ENCODE measurements at places on chromosomes 2 and 18.

- DNase-seq = no peak
Observed at GRCh38 chr2:65678779-65679391, 246.5 kb upstream of the SPRED2 start.

DNA sequence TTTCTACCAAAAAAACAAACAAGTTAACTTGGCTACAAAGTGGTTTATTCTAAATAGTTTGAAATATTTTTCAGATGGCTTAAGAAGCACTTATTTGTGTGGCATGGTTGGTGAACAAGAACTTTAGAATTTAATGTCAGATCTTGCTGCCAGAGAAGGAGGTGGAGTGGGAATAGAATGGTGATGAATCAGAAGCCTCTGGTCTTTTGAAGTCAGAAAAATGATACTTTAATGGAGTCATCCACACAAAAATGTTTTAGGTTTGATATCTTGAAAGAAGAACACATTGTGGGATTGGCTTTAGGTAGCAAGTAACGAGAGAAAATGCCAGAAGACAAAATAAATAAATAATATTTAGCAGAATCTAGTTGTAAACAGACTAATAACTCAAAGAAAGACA is 243.1 kb upstream of the FANCL start:
- DNase-seq = no peak

DNA sequence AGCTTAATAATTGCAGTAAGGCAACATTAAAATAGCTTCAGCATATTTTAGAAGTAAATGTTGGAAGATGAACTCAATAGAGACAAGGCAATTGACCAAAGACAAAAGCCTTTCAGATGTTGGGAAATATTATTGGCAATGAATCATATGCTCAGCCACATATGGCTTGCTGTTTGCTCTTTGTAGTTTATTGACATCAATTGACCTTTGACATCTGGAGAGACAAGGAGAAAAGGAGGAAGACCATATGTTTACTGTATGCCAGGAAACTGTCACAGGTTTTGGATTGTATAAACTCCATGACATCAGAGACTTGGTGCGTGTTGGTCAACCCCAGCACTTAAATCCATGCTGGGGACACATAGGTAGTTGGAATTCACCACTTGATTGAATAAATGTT is 60.6 kb upstream of the SLC16A14 start:
- DNase-seq = no peak

- DNase-seq = no peak
Observed at GRCh38 chr2:197713271-197713670, 8.1 kb downstream of the MARS2 start.

DNA sequence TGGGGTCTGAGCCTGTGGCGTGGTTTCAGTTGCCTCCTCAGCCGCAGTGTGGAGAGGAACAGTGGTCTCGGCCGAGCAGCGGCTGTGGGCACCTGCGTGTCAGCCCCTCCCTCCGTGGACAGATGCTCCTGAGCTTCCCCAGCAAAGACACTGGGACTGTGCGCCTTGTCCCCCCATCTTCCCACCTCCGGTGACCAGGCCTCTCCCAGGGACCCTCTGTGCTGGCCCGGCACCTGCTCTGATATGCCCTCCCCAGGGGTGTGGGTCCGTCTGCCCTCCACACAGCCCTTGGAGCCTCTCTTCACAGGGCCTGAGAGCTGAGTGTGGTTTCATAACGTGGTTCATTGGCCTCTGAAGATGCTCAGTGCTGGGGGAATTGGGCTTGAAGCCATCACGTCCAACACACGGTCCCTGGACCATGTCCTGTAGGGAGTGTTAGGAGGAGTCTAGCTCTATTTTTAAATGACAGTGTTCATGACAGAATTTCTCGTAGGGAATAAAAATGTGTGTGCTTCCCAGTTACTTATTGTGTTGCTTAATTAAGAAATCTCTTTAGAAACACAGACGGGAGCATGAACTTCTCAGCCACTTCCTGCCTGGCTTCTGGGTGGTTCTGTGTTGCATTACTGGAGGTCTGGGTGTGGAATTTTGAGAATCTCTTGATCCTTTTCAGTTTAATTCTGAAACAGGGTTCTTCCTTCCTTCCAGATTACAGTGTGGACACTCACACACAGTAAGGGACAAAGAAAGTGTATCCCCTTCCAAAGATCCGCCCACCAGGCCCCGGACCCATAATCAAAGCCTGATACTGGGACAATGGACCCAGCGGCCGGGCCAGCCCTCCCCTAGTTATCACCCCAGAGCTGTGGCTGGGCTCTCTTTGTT is 110.7 kb downstream of the NFATC1 start:
- no peak for DNase-seq

DNA sequence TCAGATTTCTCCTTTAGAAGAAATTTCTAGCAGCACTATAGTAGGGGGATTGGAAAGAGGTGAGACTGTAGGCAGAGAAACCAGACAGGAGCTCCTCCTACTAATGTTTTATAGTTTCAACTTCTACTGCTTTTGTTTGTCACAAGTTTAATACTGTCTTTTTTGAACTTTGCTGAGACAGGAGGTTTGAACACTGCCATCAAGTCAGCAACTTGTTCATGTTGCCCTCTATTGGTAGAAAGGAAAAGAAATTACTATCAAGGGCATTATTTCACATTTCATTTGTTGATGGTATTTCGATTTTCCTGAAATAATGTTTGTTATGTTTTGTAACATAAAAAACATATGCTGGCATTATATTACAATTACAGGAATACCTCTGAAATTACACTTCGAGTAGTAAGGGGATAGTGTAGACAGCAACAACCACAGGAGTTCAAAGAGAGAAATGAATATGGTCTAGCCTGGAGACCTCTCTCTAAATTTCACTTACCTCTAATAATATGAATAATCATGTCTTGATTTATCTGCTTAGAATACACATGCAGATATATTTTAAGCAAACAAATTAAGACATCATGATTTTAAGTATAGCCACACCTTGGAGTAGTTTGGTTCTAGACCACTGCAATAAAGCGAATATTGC is 12.4 kb upstream of the CCDC88A start:
- DNase-seq = no peak

DNA sequence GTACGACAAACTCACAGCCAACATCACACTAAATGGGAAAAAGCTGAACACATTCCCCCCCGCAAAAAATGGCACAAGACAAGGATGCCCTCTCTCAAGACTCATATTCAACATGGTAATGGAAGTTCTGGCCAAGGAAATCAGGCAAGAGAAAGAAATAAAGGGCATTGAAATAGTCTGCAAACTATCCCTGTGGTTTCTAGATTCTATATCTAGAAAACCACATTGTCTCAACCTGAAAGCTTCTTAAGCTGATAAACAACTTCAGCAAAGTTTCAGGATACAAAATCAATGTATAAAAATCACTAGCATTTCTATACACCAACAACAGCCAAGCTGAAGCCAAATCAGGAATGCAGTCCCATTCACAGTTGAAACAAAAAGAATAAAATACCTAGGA is 294.6 kb upstream of the CYP26B1 start:
- no peak for DNase-seq

DNA sequence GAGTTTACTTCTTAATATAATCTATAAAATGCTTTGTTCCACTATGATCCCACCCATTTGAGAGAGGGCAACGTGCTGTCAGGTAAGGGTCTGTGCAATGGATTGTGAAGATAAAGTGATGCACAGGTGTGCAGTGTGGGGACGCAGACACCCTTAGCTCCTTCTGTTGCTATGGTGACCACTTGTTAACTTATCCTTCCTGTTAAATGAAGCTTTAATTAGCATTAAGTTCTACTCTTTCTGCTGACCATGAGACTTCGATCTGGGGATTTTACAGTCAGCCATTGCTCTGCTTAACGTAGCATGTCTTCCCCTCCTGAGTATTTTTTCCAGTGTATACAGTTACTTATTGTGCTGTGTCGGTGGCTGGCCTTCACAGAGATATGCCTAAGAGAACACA is 23.1 kb upstream of the ALKAL2 start:
- DNase-seq = no peak

- no peak for DNase-seq
Observed at GRCh38 chr18:37390687-37391086, 174.9 kb downstream of the CELF4 start.

DNA sequence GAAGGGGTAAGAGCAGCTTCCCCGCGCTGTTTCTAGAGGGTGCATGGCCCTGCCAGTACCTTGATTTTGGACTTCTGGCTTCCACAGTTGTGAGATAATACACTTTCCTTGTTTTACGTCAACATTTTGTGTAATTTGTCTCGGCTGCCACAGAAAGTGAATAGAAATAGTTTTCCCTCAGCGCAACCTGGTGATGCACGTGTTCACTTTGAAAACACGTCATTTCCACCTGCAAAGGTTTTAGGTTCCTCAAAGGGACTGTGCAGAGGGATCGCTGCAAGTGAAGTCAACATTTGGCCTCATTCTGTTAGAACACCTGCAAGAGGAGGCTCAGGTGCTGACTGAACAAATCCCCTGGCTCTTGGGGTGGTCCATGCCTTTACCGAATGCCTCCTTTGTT is 71.7 kb downstream of the LONRF2 start:
- DNase-seq = no peak

GRCh38 chr2:60717691-60718090 is 38.4 kb upstream of the PAPOLG start:
- no peak for DNase-seq

DNA sequence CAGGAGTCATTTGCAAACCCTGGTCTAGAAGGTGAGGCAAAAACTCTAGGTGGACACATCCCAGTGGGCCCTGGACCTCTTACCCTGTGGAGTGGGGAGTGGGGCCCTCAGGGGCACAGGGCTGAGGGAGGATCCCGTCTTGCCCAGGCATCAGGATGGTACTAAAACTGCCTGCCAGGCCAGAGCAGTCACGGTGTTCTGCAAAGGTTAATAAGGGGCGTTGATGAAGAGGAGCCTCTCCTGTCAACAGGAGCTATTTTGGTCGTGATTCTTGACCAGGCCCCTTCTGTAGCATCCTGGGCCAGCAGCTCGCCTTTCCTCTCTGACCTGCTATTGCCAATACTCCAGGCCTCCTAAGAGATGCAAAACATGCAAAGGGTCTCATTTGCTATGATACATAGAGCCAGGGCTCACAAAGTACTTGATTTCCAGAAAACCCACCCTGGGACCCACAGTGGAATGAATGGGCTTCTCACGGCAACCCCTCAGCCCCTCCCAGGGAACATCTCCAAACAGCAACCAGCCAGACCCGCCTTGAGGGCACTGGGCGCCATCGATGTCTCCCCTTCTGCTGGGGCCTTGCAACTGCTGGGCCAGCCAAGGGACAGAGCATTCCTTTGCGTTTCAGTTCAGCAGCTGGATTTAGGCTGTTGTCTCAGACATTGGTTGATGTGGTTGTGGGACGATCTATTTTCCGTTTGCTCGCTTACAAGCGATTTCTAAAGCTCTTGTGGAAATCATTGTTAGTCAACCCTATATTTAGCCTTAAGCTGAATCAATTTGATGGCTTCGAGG is 111.1 kb downstream of the PDCL3 start:
- DNase-seq = no peak

DNA sequence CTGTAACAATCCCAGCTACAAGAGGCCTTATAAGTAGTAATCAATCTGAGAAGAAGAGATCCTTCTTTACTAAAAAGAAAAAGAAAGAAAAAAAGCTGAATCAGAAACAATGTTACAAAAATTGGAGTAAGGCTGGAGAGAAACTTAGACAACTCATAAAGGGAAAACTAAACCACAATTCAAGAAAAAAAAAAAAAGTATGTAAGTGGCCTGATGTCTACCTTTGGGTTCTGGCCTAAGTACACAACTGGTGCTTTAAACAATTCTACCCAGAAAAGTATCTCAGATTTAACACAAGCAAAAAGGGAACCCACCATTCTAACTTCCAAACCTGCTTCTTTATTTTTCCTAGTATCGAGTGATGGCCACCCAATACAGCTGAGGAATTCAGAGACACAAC is 45.3 kb downstream of the ZNF521 start:
- DNase-seq = no peak

GRCh38 chr2:67633212-67633856 is 236.2 kb downstream of the ETAA1 start:
- no peak for DNase-seq

GRCh38 chr2:219769090-219769910 is 141.9 kb downstream of the SLC4A3 start:
- DNase-seq = no peak

DNA sequence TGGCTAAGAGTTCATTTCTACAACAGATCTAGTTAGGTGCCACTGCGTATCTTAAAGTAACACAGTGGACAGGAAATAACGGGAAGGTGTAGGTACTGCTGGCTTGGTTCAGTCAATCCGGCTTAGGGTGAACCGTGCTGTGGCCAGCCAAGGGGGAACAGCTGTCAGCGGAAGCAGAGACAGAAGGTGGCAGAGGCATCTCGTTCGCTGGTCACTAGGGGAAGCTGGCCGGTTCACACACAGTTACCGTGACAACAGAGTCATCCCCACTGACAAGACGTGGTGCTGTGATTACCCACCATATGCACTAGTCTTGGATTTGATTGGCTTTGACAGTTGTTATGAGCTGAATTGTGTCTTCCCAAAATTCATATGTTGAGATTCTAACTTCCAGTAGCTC is 58.8 kb upstream of the HDAC4 start:
- no peak for DNase-seq

- DNase-seq = no peak
Observed at GRCh38 chr2:20621366-20622295, 29.3 kb downstream of the HS1BP3 start.

DNA sequence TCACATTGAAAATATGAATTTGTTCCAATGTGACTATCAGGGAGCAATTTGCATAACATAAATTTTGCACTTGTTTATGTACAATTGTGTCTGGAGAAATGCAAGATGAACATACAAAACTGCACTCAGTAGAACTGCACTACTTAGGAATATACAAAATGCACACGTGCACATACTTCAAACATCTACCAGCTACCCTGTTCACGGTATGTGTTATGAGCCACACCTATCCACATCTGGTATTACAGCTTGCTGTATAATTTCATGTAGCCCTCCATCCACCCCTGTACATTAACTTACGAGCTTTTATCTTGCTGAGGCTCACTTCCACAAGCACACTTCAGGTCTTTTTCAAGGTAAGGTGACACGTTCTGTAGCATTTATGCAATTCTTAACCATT is 373.5 kb upstream of the ZEB2 start:
- DNase-seq = no peak
